ENCODE measurements at places on chromosomes 3 and 15. TPM values are rescaled to one million over a fixed set of nuclear protein-coding genes. Genes with fewer than 3 reads are reported as not detected.
A peak's percentile ranks its signal among the peaks of the same experiment; 100 is the strongest.

IMPG2 gene
- 0.14 TPM for total RNA-seq

SPATA12 gene
- total RNA-seq: not detected

CXCR6 gene
- not detected for total RNA-seq

FOXB1 gene
- total RNA-seq: not detected

LMAN1L gene
- total RNA-seq: not detected

TRPM1 gene
- total RNA-seq: not detected

SAMMSON gene
- total RNA-seq: not detected

CAND2 gene
- 15.3 TPM for total RNA-seq

FMN1 gene
- total RNA-seq: 32.6 TPM

- peaks cover 47% of the 10 kb centered on the region for H3K4me1 ChIP-seq
- no peaks in the 10 kb centered on the region for H3K36me3 ChIP-seq
- H3K27ac ChIP-seq: no peak overlapping the region
- H3K4me3 ChIP-seq: no peak overlapping the region
- no peaks in the 10 kb centered on the region for H3K27me3 ChIP-seq
Measured at GRCh38 chr15:85004550-85004949, 22.9 kb downstream of the PDE8A start.

DNA sequence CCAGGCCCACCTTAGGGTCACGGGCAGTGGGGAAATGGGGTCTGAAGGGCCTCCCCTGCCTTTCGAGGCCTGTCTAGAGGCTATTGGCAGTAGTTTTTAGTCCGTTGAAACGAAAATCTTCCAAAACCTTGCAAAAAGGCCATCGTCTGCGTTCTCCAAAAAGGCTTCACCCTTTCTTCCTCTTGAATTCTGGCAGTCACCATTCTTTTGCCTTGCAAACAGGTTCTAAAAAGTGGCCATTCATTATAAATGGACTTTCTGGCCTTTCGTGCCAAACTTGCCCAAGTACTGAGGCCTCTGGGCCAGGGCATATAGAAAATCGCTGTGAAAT, 367 bp upstream of the TARS3 start:
- H3K27ac ChIP-seq: peak overlapping the region; percentile 98
- no peaks in the 10 kb centered on the region for H3K27me3 ChIP-seq
- H3K4me1 ChIP-seq: peaks cover 5% of the 10 kb centered on the region

- H3K4me1 ChIP-seq: peaks cover 7% of the 10 kb centered on the region
- no peaks in the 10 kb centered on the region for H3K36me3 ChIP-seq
- no peak for DNase-seq
- no peaks in the 10 kb centered on the region for H3K27me3 ChIP-seq
Measured at GRCh38 chr15:66850996-66851310, 148.9 kb downstream of the SMAD6 start.

DNA sequence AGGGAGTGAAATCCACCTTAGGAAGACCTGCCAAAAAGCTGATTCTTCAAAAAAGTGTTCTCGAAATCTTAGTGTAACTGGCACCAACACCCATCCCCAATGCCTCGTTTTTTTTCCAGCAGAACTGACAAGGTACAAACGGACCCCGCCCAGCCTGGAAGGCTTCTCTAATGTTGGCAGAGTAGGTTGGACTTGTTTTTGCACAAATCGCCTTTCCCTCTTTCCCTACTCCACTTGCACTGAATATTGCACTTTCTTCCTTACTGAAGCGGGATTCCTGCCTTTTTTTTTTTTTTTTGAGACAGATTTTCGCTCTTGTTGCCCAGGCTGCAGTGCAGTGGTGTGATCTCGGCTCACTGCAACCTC, 544 bp upstream of the TIMMDC1 start:
- peak; percentile 45 for DNase-seq
- H3K4me1 ChIP-seq: peaks cover 38% of the 10 kb centered on the region
- peak overlapping the region; percentile 92 for H3K27ac ChIP-seq
- no peaks in the 10 kb centered on the region for H3K27me3 ChIP-seq
- peak overlapping the region; percentile 68 for H3K4me3 ChIP-seq
- no peaks in the 10 kb centered on the region for H3K36me3 ChIP-seq

- no peak overlapping the region for H3K4me3 ChIP-seq
- H3K27me3 ChIP-seq: peaks cover 76% of the 10 kb centered on the region
- H3K36me3 ChIP-seq: no peaks in the 10 kb centered on the region
- no peak overlapping the region for H3K27ac ChIP-seq
- peaks cover 18% of the 10 kb centered on the region for H3K4me1 ChIP-seq
Measured at GRCh38 chr15:79089331-79089889, 1.2 kb downstream of the RASGRF1 start.

- no peak overlapping the region for H3K27ac ChIP-seq
- no peak for DNase-seq
- no peaks in the 10 kb centered on the region for H3K36me3 ChIP-seq
- H3K4me1 ChIP-seq: no peaks in the 10 kb centered on the region
- H3K27me3 ChIP-seq: no peaks in the 10 kb centered on the region
Measured at GRCh38 chr15:53470743-53471142, 288.7 kb downstream of the WDR72 start.

DNA sequence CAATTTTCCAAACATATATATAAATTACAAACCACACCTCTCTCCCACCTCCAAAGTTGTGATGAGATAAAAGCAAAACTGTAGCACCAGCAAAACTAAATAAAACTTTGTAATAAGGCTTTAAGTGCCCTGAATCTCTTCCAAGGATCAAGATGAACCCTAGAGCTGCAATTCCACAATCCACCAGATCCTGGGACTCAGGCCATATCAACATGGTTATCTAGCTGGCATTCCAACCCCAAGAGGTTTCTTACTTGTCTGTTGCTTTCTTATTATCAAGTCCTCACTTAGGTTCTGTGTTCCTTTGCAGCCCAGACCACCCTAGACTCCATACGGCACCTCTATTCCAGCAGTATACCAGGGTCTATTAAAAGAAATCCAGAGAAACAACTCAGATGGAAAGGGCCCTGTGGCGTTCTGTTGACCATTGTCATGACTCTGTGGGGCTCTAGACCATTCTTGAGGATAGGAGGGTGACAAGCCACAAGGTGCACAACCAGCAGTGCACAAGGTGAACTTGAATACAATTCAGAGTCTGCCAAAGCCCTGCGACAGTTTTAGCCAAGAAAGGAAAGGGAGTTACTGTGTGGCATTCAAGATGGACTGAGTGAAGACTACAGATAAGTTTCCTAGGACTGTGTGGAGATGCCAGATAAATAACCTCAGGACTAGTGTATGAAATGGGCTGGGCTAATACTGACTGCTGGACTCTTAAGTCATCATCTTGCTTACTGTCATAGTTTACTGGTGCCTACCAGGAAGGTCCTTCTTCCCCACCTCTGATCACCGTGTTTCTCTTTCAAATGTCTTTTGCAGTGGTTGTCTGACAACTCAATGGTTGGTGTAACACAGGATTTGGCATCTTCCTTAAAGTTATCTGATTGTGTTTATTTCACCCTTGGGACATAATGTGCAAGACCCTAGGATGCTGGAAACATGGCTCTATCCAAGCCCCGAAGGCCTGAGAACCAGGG, 27.2 kb downstream of the ACKR2 start:
- no peaks in the 10 kb centered on the region for H3K27me3 ChIP-seq
- H3K4me3 ChIP-seq: no peak overlapping the region
- H3K4me1 ChIP-seq: no peaks in the 10 kb centered on the region
- no peaks in the 10 kb centered on the region for H3K36me3 ChIP-seq

DNA sequence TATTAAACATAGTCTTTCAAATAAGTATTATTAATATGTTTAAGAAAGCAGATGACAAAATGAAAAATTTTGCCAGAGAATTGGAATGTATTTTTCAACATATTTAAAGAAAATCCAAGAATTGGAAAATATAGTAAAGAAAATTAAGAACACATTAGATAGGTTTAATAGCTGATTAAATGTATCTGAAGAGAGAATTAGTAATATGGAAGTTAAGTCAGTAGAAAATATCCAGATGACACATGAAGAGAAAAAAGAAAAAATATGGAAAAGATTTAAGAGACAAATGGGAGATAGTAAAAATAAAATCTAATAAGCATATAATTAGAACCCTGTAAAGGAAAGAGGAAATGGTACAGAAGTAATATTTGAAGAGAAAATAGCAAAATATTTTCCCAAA, 18.0 kb upstream of the POMGNT2 start:
- H3K27me3 ChIP-seq: no peaks in the 10 kb centered on the region
- no peak overlapping the region for H3K27ac ChIP-seq
- no peak overlapping the region for H3K4me3 ChIP-seq
- H3K4me1 ChIP-seq: no peaks in the 10 kb centered on the region
- DNase-seq: no peak

DNA sequence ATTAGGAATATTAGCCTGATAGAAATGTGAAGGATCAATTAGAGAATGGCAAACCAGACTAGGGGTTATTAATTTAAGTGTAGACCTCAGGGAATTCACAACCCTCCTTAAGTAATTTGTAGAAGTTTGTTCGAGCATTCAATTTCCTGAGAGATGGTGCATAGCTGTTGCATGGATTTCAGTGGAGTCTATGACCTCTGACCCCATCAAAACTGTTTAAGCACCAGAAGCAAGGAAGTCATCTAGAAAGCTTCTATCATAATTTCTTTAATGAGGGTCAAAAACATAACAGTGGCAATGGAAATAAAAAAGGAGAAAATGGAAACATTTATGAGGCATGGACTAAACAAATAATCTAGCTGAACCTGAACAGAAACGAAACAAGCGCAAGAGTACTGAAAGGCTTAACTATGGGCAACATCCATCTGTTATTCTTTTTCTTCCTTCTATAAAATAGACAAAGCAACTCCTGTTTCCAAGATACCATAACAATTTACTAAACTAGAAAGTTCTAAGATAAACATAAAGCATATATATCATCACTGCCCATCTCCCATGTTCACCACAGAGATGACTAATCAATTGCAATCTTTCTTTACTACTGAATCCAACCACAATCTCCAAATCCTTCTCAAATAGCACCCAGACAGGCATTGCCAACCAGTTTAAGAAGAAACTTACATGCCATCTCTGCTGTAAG, 151.4 kb downstream of the THRB start:
- H3K4me3 ChIP-seq: no peak overlapping the region
- DNase-seq: no peak
- no peak overlapping the region for H3K27ac ChIP-seq
- H3K27me3 ChIP-seq: no peaks in the 10 kb centered on the region

- peaks cover 20% of the 10 kb centered on the region for H3K4me1 ChIP-seq
- no peak for DNase-seq
- H3K27ac ChIP-seq: peak overlapping the region; percentile 98
- H3K4me3 ChIP-seq: no peak overlapping the region
Measured at GRCh38 chr3:184160456-184160855, 5.3 kb downstream of the DVL3 start.

DNA sequence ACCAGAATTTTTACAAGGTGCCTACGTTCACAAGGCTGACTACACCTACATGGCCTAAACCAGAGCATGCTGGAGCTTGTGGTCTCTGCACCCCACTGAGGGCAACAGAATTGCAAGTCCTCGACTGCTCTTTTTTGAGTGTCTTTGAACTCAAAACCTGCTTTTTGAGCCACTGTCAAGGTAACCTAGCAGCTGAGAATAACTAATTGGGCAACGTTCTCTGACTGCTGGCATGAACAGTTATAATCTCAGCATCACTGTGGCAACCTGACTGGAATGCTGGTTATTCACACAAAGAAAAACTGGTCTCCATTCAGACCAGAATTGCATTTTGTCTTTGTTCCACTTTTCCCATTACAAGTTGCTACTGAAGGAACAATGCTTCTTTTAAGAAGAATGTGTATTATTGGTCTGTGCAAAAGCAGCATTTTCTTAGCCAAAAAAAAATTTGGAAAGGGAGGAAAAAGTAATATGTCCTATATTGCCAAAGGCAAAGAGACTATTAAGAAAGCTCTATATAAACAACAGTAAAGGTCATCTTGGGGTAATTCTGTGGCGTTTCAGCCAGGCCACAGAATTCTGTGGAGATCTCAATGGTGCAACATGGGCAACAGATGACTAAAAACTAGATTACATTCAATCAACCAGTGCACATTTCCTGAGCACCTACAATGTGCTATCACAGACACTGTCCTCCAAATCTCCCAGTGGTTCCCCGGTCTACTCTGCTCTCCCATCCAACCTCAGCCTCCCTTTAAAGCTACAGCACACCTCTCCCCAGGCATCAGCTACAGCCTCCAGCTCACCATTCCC, 76.8 kb downstream of the TNIK start:
- H3K36me3 ChIP-seq: no peaks in the 10 kb centered on the region
- H3K4me3 ChIP-seq: no peak overlapping the region
- no peak for DNase-seq
- H3K27me3 ChIP-seq: no peaks in the 10 kb centered on the region
- no peak overlapping the region for H3K27ac ChIP-seq
- H3K4me1 ChIP-seq: peaks cover 9% of the 10 kb centered on the region

DNA sequence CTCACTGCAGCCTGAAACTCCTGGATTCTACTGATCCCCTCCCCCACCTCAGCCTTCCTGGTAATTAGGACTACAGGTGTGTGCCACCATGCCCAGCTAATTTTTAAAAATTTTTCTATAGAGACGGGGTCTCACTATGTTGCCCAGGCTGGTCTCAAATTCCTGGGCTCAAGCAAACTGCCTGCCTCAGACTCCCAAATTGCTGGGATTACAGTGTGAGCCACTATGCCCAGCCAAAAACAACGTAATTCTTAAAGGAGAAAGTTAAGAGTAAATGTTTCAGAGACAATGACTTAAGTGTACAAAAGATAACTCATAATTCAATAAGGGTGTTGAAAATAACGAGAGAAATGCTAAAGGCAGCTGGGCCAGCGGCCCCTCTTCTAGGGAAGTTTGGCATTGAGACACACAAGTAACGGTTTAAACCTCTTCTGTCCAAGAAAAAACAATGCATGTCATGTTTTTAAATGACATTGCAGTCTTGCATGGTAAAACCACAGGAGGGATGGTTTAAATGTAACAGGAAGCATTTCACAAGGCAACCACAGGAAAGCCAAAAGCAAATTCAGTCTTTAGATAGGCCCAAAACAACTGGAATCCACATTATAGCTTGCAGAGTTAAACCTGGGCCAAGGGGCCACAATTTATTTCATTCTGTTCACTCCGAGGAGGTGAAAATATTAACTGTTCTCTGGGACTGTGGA, 5.1 kb downstream of the PROK2 start:
- no peak for DNase-seq
- H3K4me3 ChIP-seq: no peak overlapping the region
- no peak overlapping the region for H3K27ac ChIP-seq

DNA sequence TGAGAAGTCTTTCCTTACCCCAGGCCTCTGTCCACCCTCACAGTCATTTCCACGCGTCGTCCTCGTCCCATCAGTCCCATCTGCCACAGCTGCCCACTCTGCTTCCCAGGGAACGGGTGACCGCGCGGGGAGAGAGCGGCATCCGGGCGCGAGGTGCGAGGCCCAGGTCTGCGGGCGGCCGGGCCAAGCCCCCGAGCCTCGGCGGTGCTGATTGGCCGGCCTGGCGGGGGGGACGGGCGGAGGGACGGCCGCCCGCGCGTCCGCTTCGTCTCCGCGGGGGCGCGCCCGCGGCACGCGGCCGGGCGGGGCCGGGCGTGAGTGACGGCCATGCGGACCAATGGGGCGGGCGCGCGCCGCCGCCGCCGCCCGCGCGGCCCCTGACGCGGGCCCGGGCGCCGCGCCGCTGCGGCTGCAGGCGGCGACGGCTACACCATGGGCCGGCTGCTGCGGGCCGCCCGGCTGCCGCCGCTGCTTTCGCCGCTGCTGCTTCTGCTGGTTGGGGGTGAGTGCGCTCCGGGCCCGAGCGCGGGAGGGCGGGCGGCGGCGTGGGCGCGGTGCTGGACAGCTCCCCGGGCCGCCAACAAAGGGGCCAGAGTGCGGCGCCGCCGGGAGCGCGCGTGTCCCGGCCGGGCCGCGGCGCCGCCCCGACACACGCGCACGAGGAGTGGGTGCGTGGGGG, at the start of gene PODXL2:
TSS of gene PODXL2 (plus strand) at position 398 of the 679 bp plus-strand sequence. CDS start at position 433, 35 bp downstream.
- H3K4me3 ChIP-seq: peak within 1 kb of the TSS; percentile 48
- H3K36me3 ChIP-seq: no peaks in the 10 kb centered on the region
- peaks cover 10% of the 10 kb centered on the region for H3K27me3 ChIP-seq
- H3K27ac ChIP-seq: no peak within 1 kb of the TSS
